OCI-LY7 (cell line): ENCODE measurements at places on chromosomes 1 and 21.
A peak's percentile ranks its signal among the peaks of the same experiment; 100 is the strongest.

- DNase-seq, result no peak
Observed at GRCh38 chr1:243575070-243575469, 275.0 kb downstream of the AKT3 start.

GRCh38 chr1:72851597-72851996 lies 569.3 kb upstream of the NEGR1 start:
- DNase-seq, result no peak

GRCh38 chr21:15695241-15695640 lies 34.5 kb upstream of the USP25 start:
- no peak for DNase-seq

GRCh38 chr1:111399792-111400610 lies 27.5 kb downstream of the OVGP1 start:
- peak; percentile 67 for DNase-seq

DNA sequence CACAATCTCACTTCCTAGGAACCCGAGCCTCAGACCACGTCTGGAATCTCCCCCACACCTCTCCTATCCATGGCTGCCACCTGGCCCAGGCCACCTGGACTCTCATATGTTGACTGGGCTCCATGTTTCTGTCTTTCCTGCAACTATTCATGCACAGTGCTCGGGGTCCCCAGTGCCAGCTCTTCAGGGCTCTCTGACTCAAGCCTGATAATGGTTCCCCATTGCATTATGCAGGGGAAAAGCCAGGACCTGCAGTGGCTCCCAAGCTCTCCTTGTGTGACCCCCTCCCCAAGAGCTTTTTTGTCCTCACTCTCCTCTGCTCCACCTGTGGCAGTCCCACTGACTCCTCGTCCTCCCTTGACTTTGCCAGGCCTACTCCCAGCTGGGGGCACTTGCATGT lies 417.6 kb downstream of the NPHP4 start:
- no peak for DNase-seq

DNA sequence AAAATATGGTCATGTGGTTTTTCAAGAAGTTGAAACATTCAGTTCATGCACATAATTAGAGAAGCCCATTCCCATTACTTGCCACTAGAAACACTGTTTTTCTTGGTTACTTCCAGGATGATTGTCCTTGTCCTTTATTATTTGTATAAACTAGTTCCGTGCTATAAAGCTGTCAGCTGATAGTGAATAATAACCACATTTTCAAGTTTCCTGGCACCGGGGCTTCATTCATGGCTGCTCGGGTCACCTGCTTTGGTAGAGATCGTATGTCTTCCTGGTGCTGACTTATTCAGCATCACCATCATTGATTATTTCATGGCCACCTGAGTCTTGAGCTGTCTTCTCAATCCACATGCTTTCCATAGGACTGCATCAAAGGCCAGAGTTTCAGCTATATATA lies 62.9 kb upstream of the ZNF326 start:
- no peak for DNase-seq

- no peak for DNase-seq
Observed at GRCh38 chr1:77220687-77221463, 1.6 kb upstream of the PIGK start.

DNA sequence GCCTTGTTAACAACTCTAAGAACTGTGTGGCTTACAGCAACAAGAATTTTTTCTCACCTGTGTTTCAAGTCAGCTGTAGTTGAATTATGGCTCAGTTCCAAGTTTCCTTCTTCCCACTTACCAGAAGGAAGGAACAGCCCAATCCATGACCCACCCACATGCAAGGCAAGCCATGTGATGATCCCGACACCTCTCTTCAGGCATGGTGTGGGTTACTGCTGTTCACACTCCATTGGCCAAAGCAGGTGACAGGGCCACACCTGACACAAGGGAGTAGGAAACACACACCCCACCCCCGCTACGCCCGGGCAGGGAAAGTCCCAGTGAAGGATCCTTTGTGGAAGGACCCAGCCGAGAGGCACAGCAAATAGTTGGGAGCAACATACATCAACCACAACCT lies 36.3 kb downstream of the KCNJ15 start:
- DNase-seq, result no peak

- DNase-seq, result no peak
Observed at GRCh38 chr1:175133673-175134435, 58.7 kb downstream of the KIAA0040 start.

DNA sequence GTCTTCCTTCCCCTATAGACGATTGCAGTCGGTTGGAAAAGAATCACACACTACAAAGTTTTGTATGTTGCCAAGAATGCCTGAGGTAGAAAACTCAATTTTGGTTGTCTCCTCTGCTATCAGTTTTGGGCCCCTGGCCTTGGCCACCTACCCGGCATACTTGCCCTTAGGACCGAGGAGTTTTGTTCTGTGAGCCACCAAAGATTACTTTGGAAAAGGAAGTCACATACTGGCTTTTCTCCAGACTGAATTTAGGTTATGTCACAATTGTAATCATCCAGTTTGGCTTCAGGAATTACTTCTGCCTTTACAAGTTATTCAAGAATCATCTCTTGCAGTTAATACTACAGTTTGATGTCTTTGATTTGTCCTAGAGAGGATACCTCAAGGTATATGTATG lies 71.4 kb downstream of the RGL1 start:
- no peak for DNase-seq
